ENCODE measurements at places on chromosomes 11 and 22.

DNA sequence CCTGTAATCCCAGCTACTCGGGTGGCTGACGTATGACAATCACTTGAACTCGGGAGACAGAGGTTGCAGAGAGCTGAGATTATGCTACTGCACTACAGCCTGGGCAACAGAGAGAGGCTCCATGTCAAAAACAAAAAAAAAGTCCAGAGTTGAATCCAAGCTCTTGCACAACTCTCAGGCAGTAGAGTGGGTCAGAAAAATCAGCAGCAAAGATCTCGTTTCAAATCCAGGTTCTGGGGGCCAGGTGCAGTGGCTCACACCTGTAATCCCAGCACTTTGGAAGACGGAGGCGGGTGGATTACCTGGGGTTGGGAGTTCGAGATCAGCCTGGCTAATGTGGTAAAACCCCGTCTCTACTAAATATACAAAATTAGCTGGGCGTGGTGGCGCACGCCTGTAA lies 24.9 kb downstream of the CLPB start:
- no peak for DNase-seq

GRCh38 chr11:74403607-74404321 lies 5.5 kb upstream of the PGM2L1 start:
- DNase-seq: no peak

GRCh38 chr11:57277845-57278720 lies 41.0 kb upstream of the APLNR start:
- peak; percentile 45 for DNase-seq

- peak; percentile 56 for DNase-seq
These were observed at the start of the genes C11orf21 and TSPAN32 for GRCh38 chr11:2301631-2302305. Gene C11orf21, minus strand, starts transcription at chr11:2301918. Its CDS starts 110 bp downstream, at chr11:2301808. Gene TSPAN32, plus strand, starts transcription at chr11:2302013. Its CDS starts 137 bp downstream, at chr11:2302150.

GRCh38 chr22:24594569-24595120 lies 1.8 kb upstream of the LRRC75B start:
- DNase-seq: no peak

- no peak for DNase-seq
These were observed 130.5 kb upstream of the C11orf58 start for GRCh38 chr11:16607675-16608644.

GRCh38 chr11:15867871-15868270 lies 488.5 kb downstream of the SOX6 start:
- DNase-seq: no peak

GRCh38 chr11:118673361-118674081 lies 5.9 kb downstream of the TREH start:
- no peak for DNase-seq

DNA sequence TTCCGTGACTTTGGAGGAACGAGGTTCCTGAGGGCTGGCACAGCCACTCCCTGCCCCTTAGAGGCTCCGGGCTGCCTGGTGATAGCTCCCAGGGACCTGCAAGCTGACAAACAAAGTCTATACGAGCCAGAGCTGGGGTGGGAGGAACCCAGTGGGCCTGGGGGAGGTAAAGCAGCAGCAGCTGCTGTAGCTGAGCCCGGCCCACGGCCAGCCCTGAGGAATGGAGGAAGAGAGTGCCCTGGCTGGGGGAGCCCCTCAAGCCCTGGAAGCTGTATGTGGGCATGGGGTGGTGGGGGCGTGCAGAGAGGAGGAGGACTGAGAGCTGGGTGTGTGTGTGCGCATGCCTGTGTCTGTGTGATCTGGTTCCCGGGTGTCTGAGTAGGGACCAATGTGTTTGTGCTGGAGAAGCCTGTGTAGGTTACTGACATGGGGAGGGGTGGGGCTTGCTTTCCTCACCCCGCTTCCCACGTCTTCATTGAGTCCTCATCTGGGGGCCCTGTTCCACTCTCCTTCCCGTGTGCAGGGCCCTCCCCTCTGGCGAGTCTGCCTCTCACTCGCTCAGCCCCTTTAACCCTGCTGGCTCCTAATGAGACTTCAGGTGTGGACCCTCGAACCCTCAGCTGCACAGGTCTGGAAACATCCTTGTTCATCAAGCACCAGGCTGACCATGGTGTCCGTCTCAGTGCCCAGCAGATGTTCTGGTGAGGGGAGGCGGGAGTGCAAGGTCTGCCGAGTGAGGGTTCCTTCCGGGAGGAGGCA lies 10.8 kb downstream of the ST3GAL4 start:
- no peak for DNase-seq

DNA sequence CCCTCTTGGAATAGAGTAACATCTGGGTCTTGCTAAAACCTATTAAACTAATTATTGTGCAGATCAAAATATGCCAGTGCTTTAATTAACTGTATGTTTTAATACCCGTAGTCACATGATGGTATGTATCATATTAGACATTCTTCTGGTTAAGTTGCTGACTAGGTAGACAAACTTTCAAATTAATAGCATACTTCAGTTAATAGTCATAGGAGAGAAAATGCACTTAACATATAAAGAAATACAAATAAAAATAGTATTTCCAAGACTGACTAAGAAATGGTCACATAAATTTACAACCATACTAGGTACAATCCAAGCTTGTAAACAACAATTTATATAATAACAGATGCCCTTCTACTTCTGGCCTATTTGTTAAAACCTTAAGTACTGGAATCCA lies 7.6 kb upstream of the EXPH5 start:
- DNase-seq: no peak
